ENCODE measurements at places on chromosomes 7 and 10.

DNA sequence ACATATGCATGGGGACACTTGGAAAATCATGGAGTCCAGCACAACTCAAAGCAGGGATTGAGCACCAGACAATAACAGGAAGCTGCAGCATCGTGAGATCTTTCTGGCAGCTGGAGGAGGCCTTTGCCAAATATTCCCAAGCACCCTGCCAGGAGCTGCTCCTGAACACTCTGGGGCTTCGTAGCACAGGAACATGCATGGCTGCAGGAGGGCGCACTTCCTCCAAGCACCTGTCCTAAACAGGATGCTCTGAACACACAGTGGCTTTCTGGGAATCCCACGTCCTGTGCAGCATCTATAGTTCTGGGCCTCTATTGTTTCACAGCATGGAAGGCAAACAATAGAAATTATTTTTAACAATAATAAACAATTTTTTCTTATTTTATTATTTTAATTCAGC, 4.1 kb downstream of the ABLIM1 start:
- peak; percentile 21 for DNase-seq

DNA sequence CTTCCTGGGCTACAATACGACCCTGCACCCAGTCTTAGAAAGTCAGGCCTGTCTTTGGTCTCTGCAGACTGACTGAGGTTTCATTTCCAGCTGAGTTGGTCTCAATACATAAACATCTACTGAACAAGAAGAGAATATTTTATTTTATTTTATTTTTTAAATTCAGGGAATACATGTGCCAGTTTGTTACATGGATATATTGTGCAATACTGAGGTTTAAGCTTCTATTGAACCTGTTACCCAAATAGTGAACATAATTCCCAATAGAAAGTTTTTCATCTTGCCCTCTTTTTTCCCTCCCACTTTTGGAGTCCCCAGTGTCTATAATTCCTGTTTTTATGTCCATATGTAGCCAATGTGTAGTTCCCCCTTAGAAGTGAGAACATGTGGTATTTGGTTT, 10.7 kb downstream of the FZD8 start:
- DNase-seq: no peak

DNA sequence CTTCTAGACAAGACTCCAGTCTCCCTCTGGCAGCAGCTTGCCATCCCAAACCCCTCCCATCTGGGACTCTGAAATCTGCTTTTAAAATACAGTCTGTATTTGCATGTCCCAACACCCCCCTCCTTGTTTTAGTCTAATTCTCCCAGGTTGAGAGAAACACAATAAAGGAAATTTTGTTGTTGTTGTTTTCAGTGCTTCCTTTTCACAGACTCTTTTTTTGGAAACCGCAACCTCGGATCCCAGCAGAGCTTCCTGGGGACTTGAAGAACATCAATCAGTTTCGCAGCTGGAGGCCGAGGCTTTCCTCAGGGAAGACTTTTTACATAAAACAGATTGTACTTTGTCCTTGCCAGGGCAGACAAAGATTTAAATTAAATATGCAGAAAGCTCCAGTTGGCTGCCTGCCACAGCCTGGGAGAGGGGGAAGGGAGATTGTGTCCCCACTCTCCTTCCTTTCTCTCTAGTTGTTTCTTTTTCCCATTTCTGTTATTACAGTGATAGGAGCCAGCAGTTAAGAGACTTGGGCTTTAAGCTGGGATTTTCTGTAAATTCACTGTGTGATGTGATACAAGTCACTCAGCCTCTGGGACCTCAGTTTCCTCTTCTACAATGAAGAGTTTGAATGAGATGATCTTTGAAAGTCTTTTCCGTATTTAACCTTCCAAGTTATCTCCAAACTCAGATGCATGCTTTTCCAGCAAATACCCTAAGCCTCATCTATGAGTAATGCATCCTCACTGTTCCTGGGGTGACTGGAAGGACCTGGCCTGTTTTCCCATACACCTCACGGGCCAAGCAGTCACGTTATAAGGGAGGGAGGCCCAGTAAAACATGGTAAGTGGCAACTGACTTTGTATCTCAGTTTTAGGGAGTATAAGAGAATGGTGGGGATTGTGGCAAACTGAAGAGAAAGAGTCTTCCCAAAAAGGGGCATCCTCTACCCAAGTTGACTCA, 192.3 kb downstream of the REEP3 start:
- peak; percentile 96 for DNase-seq

DNA sequence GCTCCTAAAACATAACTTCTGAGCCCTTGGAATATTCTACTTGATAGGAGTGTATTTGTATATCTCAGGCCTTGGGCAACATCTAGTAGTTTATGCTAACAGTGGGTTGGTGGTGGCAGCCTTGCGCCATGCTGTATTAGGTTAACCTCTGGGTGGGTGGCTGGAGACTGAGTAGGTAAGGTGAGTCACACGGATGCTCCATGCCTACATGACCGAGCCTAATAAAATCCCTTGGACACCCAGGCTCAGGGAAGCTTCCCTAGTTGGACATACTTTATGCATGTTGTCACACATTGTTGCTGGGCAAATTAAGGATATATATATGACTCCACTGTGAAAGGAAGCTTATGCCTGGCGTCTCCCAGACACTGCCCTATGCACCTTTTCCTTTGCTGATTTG, 6.0 kb upstream of the DAGLB start:
- no peak for DNase-seq

- no peak for DNase-seq
Measured at GRCh38 chr7:56256108-56256507, 139.9 kb upstream of the NUPR2 start.
